ENCODE measurements at places on chromosomes 7 and 10. TPM values are rescaled to one million over a fixed set of nuclear protein-coding genes. Genes with fewer than 3 reads are reported as not detected.
A peak's percentile ranks its signal among the peaks of the same experiment; 100 is the strongest.

Gene RBP4
- not detected for total RNA-seq

Gene IDE
- 41.6 TPM for total RNA-seq

DNA sequence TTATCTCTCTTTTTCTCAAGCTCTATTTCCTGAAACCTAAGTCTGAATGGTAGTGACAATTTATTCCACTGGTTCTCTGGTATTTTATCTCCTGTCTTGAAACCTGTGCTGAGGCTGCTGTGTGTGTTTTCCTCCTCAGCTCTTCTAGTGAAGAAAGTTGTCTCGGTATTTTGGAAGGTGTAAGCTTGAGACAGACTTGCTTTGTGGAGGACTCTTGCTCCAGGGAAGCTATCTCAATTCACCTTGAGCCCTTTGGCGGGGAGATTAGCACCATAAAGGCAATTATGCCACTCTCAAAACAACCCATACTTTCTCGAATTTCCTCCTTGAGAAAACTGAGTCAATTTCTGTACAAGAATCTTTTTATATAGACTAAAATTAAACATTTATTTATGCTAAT lies 141.6 kb downstream of the THSD7A start:
- no peak overlapping the region for H3K27ac ChIP-seq
- no peaks in the 10 kb centered on the region for H3K36me3 ChIP-seq
- DNase-seq, result no peak
- H3K4me1 ChIP-seq, result no peaks in the 10 kb centered on the region
- H3K4me3 ChIP-seq, result no peak overlapping the region

Gene FOXP2
- 9.1 TPM for total RNA-seq

DNA sequence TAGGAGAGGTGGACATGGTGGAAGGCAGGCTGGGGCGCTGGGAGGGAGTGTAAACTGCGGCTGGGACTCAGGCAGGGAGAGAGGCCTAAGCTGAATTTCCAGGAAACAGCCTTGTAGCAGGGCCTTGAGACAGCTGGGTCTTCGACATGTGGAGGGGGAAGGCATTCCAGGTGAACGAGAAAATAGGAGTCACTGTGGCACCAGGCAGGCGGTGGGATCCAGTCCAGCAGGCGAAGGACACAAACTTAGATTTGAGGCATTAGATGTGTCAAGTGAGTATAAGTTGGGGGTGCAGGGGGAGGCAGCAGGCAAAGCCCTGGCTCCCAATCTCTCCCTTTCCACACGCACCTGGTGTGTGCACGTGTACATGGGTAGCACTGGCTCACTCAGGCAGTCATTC lies 105.3 kb downstream of the PTPN20 start:
- no peaks in the 10 kb centered on the region for H3K27me3 ChIP-seq
- no peak overlapping the region for H3K27ac ChIP-seq
- H3K4me1 ChIP-seq, result no peaks in the 10 kb centered on the region
- no peak for DNase-seq

DNA sequence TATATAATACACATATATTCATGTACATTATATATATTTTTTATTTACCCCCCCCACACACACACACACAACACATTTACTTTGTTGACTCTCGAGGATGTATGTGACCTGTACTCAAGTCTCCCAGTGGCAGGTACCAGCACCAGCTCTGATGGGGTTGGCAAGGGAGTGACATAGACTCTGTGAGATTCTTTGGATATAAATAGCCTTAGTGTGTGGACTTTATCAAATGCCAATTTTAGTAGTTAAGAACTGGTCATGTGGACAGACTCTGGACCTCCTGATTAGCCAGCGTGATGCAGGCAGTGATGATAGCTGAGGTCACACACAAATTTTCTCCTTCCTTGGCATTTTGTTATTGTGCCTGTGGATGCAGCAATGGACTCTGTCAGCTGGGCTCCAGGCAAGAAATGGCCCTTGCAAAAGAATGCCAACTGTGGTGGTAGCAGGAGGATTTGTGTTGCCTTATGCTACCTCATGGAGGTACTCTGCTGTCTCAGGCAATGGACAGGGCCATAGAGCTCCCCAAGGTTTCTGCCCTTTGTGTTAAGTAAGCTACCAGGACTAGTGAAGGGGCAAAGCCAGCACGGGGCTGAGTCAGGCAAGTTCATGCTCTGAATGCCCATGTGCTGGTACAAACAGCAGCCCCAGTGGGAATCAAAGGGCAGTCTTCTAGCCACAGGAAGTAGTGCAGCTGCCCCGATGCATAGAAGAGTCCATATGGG lies 224.6 kb upstream of the ZWINT start:
- no peak overlapping the region for H3K4me3 ChIP-seq
- H3K27ac ChIP-seq, result no peak overlapping the region
- no peaks in the 10 kb centered on the region for H3K27me3 ChIP-seq
- H3K4me1 ChIP-seq, result no peaks in the 10 kb centered on the region
- DNase-seq, result no peak

DNA sequence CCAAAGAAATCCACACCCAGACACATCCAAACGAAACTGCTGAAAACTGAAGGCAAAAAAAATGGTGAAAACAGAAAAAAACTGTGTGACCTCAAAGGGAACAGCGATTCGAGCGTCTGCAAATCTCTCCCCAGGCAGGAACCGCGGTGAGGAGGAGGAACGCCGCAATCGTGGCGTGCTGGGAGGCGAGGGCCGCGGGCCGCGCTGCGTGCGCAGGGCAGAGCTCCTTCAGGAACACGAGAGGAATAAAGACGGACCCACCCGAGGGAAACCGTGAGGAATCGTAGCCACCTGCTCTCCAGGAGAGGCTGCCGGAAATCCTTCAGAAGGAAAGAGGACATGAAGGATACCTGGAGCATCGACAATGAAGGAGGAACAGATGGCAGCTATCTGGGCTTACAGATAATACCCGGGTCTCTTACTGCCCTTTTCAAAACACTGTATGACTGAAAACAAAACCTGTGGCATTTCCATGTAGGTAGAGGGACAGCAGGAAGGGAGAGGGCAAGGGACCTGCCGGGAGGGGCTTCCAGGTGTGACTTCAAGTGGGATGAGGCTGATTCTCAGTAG lies 266.0 kb downstream of the MAD1L1 start:
- H3K27me3 ChIP-seq, result peaks cover 4% of the 10 kb centered on the region
- peak overlapping the region; percentile 25 for H3K4me3 ChIP-seq
- H3K4me1 ChIP-seq, result peaks cover 7% of the 10 kb centered on the region
- H3K27ac ChIP-seq, result peak overlapping the region; percentile 62
- peaks cover 26% of the 10 kb centered on the region for H3K36me3 ChIP-seq

Gene DNAJC30
- total RNA-seq, result 10.3 TPM

DNA sequence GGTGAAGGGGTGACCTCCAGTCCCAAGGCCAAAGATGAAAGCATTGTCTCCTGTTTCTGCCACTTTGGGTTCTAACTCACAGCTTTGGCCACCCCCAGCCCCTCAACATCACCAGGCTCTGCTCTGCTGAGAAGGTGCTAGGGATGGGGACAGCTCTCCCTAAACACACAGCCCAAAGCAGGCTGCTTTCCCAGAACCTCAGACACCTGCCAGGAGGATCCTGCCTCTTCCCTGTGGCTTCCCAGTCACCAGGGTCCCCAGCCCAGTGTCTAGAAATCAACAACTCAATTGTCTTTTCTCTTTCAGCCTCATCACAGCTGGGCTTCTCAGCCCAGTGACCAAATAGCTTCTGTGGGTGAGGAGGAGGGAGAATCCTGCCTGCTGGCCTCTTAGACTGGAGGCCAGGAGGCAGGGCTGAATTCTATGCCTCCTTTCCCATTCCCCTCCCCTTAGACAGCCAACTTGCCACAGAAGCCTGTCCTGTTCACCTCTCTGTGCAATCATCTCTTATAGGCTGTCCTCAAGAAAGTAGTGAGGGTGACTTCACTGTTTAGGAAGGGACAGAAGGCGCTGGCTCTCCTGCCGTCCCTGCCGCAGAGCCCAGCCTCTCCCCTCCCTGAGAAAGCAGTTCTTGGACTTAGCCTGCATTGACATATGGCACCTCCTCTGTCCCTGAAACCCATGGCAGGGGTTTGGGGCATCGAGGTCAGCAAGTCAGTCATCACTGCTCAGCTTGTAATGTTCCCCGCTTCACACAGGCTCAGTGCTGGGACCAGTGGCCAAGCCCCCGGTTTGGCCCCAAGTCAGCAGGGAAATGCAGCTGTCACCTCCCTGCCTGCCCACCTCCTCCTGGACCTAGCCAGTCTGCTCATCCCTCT lies 3.7 kb downstream of the FGF8 start:
- H3K27me3 ChIP-seq, result peaks cover 6% of the 10 kb centered on the region
- no peaks in the 10 kb centered on the region for H3K36me3 ChIP-seq
- H3K27ac ChIP-seq, result no peak overlapping the region
- peaks cover 20% of the 10 kb centered on the region for H3K4me1 ChIP-seq
- H3K4me3 ChIP-seq, result no peak overlapping the region
- no peak for DNase-seq

- peaks cover 6% of the 10 kb centered on the region for H3K4me1 ChIP-seq
- peaks cover 57% of the 10 kb centered on the region for H3K36me3 ChIP-seq
- no peak for DNase-seq
- H3K4me3 ChIP-seq, result no peak overlapping the region
- H3K27ac ChIP-seq, result no peak overlapping the region
- H3K27me3 ChIP-seq, result peaks cover 2% of the 10 kb centered on the region
Observed at GRCh38 chr10:6486309-6486708, 93.8 kb downstream of the PRKCQ start.

- H3K4me1 ChIP-seq, result peaks cover 19% of the 10 kb centered on the region
- peak overlapping the region; percentile 57 for H3K4me3 ChIP-seq
- no peak for DNase-seq
- no peak overlapping the region for H3K27ac ChIP-seq
- peaks cover 60% of the 10 kb centered on the region for H3K36me3 ChIP-seq
Observed at GRCh38 chr10:17233286-17233991, 5.4 kb downstream of the VIM start.

DNA sequence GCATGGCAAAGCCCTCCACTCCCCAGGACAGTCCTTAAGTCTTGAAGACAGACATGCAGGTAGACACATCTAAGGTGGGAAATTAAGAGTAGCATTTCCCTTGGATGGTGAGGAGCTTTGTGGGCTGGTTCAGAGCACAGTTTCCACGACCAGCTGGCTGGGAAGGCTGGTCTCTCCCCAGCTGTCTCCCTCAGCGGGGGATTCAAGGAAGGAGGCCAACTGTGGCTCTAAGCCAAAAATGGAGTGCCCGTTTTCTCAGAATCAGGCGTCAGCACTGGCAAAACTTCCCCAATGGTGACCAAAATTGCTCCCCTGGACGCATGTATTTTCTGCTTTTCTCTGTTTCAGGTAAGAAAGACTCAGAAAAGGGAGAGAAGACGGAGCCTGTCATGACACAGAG lies 230.6 kb upstream of the FZD8 start:
- H3K27me3 ChIP-seq, result peaks cover 3% of the 10 kb centered on the region
- no peak for DNase-seq
- peaks cover 40% of the 10 kb centered on the region for H3K4me1 ChIP-seq
- H3K4me3 ChIP-seq, result no peak overlapping the region

DNA sequence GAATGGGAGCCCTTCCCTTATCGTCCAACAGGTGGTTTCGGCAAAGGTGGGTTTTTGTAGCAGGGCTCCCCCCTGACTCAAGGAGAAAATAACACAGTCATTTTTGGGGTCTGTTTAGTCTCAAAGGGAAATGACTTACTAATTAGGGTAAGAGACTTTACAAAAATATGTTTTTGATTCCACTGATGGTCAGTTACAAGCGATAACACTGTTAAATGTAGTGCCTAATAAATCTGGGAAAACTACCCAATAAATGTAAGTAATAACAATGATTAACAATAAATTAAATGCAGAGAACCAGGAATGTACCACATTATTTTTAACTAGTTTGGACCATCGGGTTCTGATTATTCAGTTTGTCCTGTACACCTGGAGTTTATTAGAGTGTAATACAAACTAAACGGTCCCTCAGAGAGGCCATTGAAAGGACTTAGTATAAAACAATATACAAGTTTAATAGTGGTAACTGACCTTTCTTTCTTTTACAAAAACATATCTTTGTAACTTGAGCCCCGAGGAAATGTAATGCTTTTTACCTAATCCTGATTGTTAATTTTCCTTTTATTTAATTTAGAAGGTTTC lies 216.2 kb upstream of the HABP2 start:
- peaks cover 6% of the 10 kb centered on the region for H3K36me3 ChIP-seq
- no peak overlapping the region for H3K4me3 ChIP-seq
- peaks cover 2% of the 10 kb centered on the region for H3K27me3 ChIP-seq

DNA sequence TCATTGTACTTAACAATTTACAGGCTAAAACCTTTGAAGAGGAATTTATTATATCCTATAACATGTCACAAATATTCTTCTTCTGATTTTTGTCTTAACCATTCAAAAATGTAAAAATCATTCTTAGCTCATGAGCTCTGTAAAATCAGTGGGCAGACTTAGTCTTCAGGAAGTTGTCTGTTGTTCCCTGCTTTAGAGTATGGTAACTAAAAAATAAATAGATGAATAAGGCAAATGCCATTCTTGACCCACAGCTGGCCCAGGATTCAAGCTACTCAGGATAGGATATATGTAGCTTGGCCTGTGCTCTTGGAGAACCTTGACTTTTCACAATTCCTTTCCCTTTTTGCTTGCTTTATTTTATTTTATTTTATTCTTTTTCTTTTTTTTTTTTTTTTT lies 51.5 kb downstream of the LRRC4 start:
- H3K27ac ChIP-seq, result no peak overlapping the region
- DNase-seq, result no peak
- peaks cover 24% of the 10 kb centered on the region for H3K27me3 ChIP-seq
- peak overlapping the region; percentile 80 for H3K4me3 ChIP-seq
- H3K4me1 ChIP-seq, result peaks cover 67% of the 10 kb centered on the region

GRCh38 chr10:121961456-121961855 lies 13.6 kb downstream of the NSMCE4A start:
- no peaks in the 10 kb centered on the region for H3K27me3 ChIP-seq
- no peak overlapping the region for H3K4me3 ChIP-seq
- no peak for DNase-seq

DNA sequence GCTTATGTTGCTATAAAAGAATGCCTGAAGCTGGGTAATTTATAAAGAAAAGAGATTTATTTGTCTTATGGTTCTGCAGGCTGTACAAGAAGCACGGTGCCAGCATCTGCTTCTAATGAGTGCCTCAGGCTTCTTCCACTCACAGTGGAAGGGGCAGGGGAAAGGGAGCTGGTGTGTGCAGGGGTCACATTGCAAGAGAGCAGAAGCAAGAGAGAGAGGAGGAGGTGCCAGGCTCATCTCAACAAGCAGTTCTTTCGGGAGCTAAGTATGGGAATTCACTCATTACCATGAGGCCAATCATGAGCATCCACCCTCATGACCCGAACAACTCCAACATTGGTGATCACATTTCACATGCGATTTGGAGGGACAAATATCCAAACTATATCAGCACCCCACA lies 17.2 kb upstream of the SLK start:
- DNase-seq, result no peak
- no peaks in the 10 kb centered on the region for H3K36me3 ChIP-seq
- H3K27me3 ChIP-seq, result peaks cover 2% of the 10 kb centered on the region
- no peak overlapping the region for H3K4me3 ChIP-seq

GRCh38 chr10:93386631-93387369 lies 95.3 kb downstream of the MYOF start:
- H3K4me1 ChIP-seq, result peaks cover 9% of the 10 kb centered on the region
- no peak overlapping the region for H3K27ac ChIP-seq
- H3K4me3 ChIP-seq, result no peak overlapping the region
- no peak for DNase-seq

Gene COBL
- 1.8 TPM for total RNA-seq

- H3K36me3 ChIP-seq, result no peaks in the 10 kb centered on the region
- no peak for DNase-seq
- no peak overlapping the region for H3K4me3 ChIP-seq
Observed at GRCh38 chr7:34845666-34846361, 187.8 kb downstream of the NPSR1 start.

- no peak for DNase-seq
- no peaks in the 10 kb centered on the region for H3K4me1 ChIP-seq
- H3K4me3 ChIP-seq, result no peak overlapping the region
- H3K27ac ChIP-seq, result no peak overlapping the region
- no peaks in the 10 kb centered on the region for H3K36me3 ChIP-seq
Observed at GRCh38 chr7:11985376-11985775, 153.4 kb upstream of the THSD7A start.

- peaks cover 3% of the 10 kb centered on the region for H3K27me3 ChIP-seq
- H3K4me3 ChIP-seq, result no peak overlapping the region
- DNase-seq, result no peak
- no peak overlapping the region for H3K27ac ChIP-seq
- peaks cover 28% of the 10 kb centered on the region for H3K4me1 ChIP-seq
Observed at GRCh38 chr7:69968969-69969556, 370.8 kb downstream of the AUTS2 start.

All from endothelial cell (in vitro differentiated cells).